ENCODE measurements at places on chromosomes 1 and 21. TPM values are rescaled to one million over a fixed set of nuclear protein-coding genes. Genes with fewer than 3 reads are reported as not detected.

DNA sequence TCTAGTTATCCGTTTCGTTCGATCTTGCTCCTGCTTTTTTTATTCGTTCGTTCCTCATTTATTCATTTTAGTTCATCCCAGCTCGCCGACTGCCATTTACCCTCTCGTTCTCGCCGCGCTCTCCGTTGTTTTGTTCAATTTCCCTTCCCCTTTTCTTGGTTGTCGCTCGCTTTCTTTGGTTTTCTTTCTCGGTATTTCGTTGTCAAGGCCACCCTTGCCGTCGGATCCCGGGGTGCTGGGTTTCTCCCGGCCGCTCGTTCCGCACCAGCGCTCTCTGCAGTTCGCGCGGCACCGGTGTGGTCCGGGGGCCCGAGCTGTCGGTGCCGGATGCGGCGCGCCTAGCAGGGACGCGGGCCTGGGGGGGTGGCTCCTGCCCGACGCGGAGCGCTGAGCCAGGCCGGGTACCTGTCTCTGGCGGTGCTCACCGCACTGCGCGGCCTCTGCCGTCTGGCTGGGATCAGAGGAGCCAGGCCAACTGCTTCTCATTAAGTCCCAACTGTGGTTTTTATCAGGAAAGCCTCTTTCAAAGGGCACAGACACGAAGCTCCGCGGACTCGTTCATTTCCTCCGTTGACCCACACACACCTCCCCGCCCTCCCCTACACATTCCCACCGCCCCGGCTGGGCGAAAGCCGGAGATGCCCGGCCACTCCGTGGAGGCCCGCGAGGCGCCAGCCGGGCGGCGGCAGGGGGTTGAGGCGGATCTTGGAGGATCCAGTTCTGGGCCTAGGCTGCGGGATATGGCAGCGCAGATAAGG, 1.6 kb downstream of the ALX3 start:
- no peak for DNase-seq

TUT4 gene
- total RNA-seq, result 46.4 TPM

DNA sequence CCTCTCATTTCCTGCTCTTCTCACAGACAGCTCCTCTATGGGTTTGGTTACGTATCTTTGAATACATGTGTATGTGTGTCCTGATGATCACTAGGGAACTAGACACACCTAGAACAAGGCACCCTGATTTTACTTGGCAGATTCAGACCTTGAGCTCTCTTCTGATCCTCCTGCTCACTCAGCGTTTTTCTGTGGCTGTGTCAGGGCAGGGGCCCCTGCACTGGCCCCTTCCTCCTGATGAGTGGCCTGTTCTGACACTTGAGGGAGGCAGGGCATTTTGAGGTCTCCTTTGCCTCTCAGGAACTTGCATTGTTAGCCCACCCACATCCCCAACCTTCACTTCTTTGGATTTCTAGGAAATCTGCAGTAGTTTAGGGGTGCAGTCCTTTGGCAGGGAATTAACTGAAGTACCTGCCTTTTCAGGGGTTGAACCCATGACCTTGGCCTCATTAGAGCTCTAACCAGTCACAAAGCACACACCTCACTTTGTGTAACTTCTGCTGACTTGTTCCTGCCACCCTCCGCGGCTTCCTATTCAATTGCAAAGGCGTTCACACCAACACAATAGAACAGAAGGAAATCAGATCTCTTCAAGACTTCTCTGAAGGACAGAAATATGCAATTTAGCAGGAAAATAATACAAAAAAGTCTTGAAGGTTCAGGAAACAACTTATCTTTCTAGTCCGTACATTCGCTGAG, 8.8 kb downstream of the SMYD2 start:
- no peak for DNase-seq

GRCh38 chr1:234875953-234876855, 252.4 kb downstream of the TOMM20 start:
- DNase-seq, result peak; percentile 85

ZNF695 gene
- 1.5 TPM for total RNA-seq

TAS1R3 gene
- total RNA-seq, result not detected

TMPRSS2 gene
- total RNA-seq, result 113 TPM

AMIGO1 gene
- total RNA-seq, result 4.1 TPM

DNA sequence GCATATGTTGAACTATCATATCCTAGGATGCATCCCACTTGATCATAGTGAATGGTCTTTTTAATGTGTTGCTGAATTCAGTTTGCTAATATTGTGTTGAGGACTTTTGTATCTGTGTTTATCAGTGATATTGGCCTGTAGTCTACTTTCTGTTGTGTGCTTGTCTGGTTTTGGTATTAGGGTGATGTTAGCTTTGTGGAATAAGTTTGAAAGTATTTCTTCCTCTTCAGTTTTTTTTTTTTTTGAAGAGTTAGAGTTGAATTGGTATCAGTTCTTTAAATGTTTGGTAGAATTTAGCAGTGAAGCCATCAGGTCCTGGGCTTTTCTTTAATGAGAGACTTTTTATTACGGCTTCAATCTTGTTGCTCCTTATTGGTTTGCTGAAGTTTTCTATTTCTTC, 162.3 kb downstream of the VAV3 start:
- DNase-seq, result no peak

- DNase-seq, result peak; percentile 63
Measured at GRCh38 chr1:1889847-1890505, 911 bp downstream of the GNB1 start.

- no peak for DNase-seq
Measured at GRCh38 chr1:100292711-100293110, 26.7 kb downstream of the RTCA start.

DNA sequence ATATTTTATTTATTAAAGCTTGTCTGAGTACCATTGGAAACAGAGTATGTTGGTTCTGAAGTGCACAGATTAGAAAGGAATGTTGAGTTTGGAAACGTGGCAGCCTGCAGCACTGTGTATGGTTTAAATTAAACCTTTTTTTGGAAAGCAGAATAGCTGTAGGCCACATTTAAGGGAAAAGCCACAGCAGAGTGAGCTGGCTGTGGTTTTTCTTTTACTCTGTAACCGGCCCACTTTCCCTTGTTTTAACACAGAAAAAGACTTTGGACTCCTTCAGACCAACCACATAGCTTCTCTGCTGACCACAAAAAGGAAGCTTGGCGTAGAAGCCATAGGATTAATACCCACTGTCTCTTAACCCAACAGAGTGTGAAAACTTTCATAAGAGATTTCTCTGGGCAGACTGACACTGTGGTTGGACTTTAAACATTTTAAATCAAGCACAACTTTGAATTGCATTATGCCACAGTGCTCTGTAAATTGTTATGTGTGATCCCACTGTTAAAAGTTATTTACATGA, 75.2 kb downstream of the NFIA start:
- DNase-seq, result peak; percentile 48

DNA sequence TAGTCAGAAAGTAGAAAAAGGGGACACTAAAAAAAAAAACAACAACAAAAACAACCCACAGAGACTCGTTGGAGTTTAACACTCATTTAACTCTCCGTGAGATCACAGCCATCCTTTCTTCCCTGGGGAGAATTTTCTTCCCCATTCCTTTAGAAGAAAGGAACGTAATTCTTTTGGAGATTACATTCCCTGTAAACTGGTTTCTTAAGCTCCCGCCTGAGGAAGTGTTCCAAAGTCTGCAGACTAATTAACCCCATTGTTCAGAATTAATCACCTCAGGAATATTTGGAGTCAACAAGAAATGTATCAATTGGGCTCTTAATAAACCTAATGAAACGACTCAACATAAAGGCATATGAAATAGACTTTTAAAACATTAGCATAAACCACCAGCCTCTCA, 228.2 kb upstream of the CSF3R start:
- DNase-seq, result no peak

TNFRSF1B gene
- 4.1 TPM for total RNA-seq

- no peak for DNase-seq
Measured at GRCh38 chr1:68178821-68179490, 53.4 kb downstream of the WLS start.

- peak; percentile 87 for DNase-seq
Measured at GRCh38 chr21:42117229-42117966, 46.3 kb downstream of the UMODL1 start.

DNA sequence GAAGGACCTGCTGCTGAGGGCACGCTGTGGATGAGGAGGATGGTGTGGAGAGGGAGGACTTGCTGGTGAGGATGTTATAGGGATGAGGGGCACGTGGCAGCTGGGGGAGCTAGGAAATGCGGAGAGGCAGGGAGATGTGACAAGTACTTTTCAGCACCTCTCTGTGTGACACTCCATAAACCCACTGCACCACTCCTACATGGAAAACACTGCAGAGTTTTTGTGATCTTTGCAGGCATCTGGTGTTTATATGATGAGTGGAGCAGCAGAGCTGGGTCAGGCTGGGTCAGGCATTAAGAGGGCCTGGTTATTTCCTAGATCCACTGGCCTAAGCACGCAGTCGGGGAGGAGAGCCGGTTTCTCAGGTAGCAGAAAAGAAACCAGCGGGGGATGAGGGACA, 167.3 kb upstream of the COA6 start:
- no peak for DNase-seq

GRCh38 chr21:19523061-19523460, 1119.5 kb upstream of the TMPRSS15 start:
- DNase-seq, result no peak

OR2T3 gene
- total RNA-seq, result not detected

- no peak for DNase-seq
Measured at GRCh38 chr1:71533950-71534349, 453.1 kb upstream of the ZRANB2 start.

GRCh38 chr1:3462356-3463012, 8.0 kb downstream of the ARHGEF16 start:
- no peak for DNase-seq

- DNase-seq, result no peak
Measured at GRCh38 chr1:114079596-114080190, 74.0 kb downstream of the SYT6 start.

DAB1 gene
- 37.6 TPM for total RNA-seq

DNA sequence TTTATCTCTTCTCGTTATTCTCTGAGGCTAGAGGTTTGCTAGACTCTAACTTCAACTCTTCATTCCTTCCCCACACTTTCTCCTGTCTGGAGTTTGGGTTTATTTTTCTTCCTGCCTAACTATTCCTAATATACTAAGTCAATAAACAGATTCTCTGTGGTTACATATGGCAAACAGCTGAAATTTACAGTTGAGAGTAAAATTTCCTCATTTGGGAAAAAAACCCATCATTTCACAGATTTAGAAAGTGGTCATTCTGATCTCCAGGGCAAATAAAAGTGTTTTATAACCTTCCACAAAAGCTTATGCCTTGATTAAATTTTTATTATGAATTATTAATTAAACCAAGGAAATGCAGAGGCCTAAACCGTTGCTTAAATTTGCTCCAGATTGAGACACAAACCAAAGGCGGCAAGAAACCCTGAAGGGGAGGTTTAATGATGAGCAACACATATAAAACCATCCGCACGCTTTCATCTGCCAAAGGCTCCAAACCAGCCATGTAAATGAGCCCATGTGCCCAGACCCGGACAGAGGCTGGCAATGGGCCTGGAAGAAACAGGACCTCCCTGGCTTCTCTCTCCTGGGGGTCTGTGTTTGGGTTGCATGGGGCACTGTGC, 201.7 kb upstream of the LMO4 start:
- no peak for DNase-seq

IQCC gene
- total RNA-seq, result 1.5 TPM

KRTAP13-2 gene
- not detected for total RNA-seq

DNA sequence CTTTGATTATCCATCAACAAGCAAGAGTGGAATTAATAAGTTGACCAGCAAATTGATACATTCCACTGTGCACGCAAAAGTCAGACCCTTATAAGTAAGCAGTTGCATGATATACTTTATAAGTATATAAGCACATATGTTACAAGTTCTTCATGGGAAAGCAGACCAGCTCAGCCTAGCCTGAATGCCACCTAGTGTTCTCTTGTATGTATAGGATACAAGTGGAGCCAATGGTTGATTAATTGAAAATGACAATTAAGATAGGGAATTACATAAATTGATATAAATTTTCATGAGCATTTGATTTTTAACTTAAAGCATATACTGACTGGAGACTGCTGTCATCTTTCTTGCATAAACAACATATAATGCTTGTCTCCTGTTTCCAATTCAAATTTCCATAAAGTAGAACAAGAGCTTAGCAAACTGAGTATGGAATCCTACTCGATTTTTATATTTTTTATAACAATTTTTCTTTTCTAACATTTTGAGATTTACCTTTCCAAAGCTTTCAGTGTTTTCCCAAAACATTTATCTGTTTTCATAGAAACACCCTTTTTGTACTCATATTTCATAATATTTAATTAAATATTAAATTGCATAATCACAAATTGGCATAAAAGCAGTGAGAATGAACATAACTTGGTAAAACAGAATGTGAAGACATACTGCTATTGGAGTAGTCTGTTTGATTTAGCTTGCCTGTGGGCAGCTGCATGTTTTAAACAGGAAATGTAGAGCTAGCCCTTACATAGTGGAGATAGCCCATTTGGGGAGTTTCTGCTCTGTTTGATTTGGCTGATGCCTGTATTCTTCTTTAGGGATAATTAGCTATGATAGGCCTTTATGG, 62.8 kb downstream of the MAGI3 start:
- DNase-seq, result peak; percentile 44

WLS gene
- 115 TPM for total RNA-seq

HEYL gene
- total RNA-seq, result 10.9 TPM

DNA sequence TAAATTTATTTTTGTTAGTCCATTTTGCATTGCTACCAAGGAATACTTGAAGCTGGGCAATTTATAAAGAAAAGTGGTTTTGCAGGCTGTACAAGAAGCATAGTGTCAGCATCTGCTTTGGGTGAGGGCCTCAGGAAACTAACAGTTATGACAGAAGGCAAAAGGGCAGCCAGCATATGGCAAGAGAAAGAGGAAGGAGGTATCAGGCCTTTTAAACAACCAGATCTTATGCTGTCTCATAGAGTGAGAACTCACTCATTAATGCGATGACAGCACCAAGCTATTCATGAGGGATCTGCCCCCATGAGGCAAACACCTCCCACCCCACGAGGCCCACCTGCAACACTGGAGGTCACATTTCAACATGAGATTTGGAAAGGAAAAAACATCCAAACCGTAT, 898.4 kb downstream of the KCNT2 start:
- no peak for DNase-seq

GRCh38 chr1:22142315-22143064, 407 bp downstream of the WNT4 start:
- DNase-seq, result peak; percentile 54

DNA sequence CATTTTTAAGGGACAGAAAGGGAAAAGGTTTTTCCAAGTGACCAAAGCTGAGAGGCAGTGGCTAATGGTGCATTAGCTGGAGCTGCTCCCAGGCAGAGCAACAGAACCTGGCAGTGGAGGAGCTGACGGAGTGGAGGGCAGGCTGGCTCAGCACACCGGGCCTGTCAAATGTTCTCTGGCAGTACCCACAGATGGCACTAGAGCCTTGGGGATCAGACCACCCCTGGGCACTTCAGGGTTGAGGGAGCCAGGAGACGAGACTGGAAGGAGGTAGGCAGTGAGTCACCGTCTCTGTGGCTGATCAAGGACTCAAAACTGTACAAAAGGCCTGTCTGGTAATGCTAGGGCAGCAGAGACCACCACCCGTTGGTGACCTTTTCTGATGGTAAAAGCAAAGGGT, 121.7 kb upstream of the KIAA0040 start:
- no peak for DNase-seq

DNA sequence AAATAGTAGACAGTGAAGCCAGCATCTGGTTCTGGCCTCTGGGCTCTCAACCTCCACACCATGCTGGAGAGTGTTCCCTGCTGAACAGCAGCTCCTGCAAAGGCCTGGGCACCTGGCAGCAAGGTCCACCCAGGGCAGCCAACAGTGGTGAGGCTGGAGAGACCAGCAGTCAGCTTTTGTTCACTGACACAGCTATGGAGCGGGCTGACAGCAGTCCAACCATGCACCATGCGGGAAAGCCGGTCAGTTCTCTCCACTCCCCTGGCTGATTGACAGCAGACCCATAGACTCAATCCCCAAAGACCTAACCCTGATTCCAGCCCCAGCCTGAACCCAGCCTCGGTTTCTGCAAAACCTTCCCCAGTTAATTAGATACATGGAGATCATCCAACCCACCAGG, 49.0 kb downstream of the KLHDC7A start:
- no peak for DNase-seq

NBPF6 gene
- not detected for total RNA-seq
